ENCODE measurements at places on chromosomes 11 and 22.

DNA sequence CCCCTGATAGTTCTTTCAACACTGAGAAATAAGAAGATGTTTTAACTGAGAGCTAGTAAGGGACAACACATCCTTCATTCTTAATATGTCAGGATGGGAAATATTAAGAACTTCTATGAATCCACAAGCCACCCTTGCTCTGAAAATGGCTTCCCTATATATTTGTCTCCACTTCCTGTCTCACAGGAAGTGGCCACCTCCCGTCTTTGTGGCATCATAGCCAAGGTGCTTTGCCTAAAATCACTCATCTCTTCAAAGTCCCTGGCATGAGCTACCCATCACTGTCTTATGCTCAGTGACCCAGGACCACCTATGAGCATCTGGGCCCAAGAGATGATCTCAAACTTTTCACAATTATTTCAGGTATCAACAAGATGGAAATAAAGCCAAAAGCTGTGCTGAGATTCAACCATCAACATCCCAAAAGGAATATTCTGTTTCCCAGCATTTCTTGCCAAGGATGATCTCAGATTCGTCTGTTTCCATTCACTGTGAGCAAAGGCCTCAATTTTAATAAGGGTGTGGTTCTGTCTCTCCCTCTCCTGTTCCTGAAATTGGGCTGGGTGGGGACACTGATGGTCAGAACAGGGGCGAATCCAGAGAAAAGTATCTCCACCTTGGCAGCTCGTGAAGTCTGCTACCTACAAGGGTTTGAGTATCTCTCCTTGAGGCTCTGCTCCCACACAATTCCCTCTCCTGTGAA, 493.9 kb downstream of the MN1 start:
- DNase-seq, result no peak

GRCh38 chr22:44555597-44555996, 57.6 kb upstream of the RTL6 start:
- DNase-seq, result no peak

DNA sequence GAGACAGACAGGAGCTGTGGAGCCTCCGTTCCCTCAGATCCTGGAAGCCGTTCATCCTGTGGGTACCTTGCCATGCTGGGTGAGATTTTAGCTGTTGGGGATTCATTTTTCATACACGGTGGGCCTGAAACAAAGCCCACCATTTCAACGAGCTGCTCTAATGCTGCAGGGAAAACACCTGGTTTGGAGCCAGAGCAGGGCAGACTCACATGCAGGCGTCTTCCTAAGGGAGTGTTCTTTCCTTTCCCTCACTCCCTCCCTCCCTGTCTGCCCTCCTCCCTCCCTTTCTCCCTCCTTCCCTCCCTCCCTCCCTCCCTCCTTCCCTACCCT, 52.5 kb downstream of the CD6 start:
- DNase-seq, result no peak

GRCh38 chr11:72776117-72776843, 17.6 kb downstream of the STARD10 start:
- DNase-seq, result no peak

GRCh38 chr22:44431256-44431655, 66.8 kb downstream of the RTL6 start:
- DNase-seq, result no peak

DNA sequence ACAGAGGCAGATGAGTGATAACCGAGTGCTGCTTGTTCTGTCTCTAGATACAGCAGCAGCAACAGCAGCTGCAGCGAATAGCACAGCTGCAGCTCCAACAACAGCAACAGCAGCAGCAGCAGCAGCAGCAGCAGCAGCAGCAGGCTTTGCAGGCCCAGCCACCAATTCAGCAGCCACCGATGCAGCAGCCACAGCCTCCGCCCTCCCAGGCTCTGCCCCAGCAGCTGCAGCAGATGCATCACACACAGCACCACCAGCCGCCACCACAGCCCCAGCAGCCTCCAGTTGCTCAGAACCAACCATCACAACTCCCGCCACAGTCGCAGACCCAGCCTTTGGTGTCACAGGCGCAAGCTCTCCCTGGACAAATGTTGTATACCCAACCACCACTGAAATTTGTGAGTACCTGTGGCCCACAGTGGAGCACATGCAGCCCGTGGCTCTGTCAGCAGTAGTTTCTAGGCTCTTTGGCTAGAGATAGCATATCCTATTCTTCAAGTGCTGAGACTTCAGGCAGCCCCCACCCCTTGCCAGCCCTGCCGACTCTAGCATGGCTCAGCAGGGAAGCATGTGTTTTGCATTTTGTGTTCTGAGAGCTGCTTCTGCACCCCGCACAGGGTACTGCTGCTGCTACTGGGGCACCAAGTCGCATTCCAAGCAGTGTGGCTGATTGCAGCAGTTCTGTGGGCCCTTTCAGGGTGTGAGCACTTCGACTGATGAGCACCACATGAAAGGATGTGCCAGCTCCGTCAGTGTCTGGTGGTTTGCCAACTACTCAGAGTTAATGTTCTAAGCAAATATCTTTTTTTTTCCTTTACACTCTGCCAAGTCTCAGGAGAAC, 59.2 kb downstream of the MED15 start:
- no peak for DNase-seq

- peak; percentile 80 for DNase-seq
Measured at GRCh38 chr11:79062814-79063762, 377.7 kb downstream of the TENM4 start.

- DNase-seq, result no peak
Measured at GRCh38 chr22:29270475-29271271, 2.6 kb downstream of the EWSR1 start.

DNA sequence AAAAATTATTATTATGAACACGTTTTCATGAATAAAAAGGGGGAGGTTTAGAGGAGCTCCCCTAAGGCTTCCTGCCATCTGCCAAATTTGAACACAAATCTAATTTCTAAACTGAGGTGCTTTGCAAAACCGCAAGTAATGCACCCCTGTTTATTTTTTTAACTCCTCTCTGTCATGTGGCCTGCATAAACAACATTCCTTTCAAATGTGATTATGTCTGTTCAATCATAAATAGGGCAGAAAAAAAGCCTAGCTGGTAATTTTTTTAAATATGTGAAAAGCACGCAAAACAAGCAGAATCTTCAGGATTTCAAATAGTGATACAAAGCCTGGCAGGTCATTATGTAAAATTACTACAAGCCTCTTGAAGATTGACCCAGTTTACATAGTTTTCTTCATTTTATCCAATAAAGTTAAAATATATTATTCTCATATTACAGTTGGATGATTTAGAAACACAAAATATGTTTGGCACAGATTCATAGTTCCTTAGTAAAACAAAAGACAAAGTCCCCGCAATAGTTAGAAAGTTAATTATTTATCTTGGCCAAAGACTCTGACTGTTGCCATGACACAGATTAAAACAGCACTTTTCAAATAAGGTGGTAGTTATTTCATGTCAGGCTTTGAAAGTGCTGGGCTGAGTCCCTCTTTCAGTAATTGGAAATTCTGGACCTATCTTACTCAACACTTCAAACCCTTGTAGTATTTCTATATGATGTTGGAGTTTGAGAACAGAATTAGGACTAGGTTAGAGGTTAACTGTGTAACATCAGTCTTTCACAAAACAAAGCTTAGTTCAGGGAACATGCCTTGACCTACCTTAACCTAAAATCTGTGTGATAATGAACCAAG, 200.3 kb upstream of the MPPED2 start:
- DNase-seq, result no peak

DNA sequence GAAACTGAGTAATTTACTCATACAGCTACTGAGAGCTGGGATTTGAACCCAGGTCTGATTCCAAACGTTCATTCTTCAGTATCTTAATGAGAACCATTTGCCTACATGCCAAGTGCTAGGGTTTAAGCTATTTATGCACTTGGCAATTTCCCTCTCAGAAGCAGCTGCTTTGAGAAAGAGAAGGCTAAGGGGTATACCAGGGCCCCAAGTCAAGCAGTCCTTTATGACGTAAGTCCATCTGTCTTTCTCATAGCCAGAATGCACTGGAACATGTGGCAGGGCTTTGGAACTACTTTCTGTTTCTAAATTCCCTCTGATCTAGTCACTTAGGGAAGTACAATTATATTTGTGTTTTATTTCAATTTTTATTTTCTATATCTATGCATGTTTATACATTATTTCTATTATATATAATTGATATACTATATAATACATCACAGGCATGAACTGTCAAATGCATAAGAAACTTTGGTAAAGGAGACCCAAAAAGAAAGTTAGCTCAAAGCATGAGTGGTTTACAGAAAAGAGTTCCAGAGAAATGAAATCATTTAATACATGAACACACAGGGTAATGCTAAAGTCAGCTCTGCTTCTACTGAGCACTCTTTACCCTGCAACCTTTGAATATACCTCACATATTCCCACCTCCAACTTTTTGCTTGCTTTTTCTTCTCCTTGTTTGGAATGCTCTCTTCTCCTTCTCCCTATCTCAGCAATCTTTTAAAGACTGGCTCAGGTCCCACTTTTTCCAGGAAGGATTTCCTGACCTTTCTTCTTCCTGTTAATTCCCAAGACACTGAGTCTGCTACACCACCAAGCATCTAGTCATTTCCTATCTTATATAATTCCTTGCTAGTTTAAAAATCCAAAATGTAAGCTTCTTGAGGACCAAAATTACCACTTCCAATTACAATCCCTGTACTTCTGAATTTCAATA, 80.5 kb upstream of the GDPD4 start:
- DNase-seq, result no peak

DNA sequence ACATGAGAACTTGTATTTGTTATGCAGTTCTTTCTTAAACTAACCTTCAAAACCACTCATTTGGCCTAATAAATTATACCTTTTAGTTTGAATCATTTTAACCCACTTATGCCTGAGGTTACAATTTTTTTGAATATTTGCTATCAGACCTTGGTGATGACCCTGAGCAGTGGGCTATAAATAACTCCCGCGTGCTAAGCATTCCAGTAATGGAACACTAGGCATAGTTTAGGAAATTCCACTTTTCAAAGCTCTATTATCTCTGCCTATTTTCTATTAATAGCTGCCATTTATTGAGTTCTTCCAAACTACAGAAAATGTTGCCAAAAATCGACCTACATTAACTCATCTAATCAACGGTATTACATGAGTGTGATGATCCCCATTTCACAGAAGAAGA, 993.4 kb upstream of the FAT3 start:
- no peak for DNase-seq

- DNase-seq, result no peak
Measured at GRCh38 chr11:71998649-71999310, at the start of gene IL18BP. Gene IL18BP, plus strand, starts transcription at chr11:71998909. Its CDS starts 1,076 bp downstream, at chr11:71999985.

- peak; percentile 25 for DNase-seq
Measured at GRCh38 chr11:120871924-120872323, 152.0 kb upstream of the TBCEL start.

- DNase-seq, result peak; percentile 47
Measured at GRCh38 chr11:5258543-5259262, 4.1 kb upstream of the HBG2 start.

- DNase-seq, result no peak
Measured at GRCh38 chr11:75188671-75189070, 37.8 kb downstream of the SLCO2B1 start.

DNA sequence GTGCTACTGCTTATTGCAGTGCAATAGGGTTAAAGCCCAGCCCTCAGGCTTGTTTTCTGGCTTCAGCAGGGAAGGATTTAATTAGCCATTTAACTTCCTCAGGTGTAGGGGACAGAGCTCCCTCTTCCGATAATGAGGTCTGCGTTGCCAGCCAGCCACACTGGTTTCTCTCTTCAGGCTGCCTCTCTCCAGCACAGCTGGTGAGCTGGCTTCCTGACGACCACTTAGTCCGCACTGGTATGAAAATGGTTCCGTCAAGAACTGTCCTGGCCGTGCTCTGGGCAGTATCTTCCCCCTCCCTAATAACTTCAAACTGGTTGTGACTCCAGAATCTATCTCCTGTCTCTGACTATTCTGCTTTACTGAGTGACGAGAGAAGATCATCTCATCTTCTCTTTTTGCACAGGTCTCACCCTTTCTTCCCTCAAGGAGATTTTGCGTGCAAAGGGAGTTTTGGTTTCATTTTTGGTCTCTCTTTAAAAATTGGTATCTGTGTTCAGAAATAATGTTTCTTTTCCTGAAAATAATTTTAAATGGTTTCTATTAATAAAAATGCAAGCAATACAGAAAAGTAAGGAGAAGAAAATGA, 49.2 kb downstream of the CNTN5 start:
- DNase-seq, result peak; percentile 45

DNA sequence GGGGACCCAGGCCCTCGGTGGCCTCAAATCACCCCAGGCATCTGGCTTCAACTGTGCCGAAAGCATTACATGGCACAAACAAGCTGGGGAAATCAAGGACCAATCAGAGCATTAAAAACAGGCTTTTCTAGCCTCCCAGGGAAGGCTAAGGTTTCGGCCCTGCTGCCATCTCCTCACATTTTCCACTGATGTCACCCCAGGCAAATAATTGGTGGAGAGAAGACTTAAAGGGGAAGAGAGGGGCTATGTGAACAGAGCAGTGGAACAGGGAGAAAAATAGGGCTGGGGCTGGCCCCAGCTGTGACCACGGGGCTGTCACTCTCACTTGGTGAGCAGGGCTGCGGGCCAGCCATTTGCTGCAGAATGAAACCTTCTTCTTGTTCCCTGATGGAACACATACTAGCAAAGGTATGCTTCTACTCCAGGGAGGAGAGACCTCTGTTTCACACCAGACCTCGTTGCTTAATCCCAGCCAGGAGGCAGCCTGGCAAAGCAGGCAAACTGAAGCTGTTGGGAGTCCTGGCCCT, 581.3 kb downstream of the SOX6 start:
- no peak for DNase-seq

DNA sequence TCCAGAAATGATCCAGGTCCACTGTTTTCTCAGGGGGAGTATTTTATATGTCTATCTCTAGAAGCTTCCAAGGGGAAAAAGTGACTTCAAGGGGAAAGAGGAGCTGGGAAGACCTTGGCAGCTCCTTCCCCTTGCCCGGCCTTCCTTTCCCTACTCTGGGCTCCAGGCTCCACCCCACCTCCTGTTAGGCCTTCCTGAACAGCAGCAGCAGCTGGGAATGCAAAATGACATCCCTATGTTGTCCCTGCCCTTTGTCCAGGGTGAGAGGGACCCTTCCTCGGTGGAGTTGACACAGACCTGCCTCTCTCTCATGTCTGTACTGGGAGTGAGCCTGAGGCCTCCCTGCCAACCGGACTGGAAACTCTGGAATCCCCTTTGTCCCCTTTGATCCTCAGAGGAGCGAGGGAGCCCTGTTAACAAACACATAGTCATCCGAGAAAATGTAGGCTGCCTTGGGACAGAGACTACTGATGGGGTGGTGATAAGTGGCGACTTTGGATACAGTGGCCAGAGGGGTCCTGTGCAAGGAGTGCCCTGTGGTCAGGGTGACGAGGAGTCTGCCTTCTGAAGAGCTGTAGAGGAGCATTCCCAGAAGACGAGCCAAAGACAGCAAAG, 9.0 kb upstream of the MALAT1 start:
- DNase-seq, result no peak

- DNase-seq, result no peak
Measured at GRCh38 chr11:77150836-77151235, 22.8 kb downstream of the MYO7A start.

DNA sequence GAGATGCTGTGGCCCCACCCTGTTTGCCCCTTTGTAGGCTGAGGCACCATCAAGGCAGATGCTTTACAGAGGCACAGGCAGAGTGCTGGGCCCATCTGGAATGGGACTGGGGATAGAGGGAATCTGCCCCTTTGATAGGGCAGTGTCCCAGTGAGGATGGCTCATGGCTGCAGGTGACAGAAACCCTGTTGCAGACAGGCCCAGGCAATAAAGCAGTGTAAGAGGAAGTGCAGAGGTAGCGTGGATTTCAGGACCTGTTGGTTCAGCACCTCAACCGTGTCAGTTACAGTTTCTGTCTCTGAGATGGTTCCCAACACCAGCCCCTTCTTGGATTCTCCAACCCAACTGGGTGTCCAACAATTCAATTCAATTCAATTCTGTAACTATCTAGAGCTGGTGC, 25.1 kb downstream of the PRDM11 start:
- no peak for DNase-seq
